ENCODE measurements at places on chromosomes 3 and 15.

GRCh38 chr3:129655291-129655700 lies 48.8 kb upstream of the PLXND1 start:
- no peak for DNase-seq

DNA sequence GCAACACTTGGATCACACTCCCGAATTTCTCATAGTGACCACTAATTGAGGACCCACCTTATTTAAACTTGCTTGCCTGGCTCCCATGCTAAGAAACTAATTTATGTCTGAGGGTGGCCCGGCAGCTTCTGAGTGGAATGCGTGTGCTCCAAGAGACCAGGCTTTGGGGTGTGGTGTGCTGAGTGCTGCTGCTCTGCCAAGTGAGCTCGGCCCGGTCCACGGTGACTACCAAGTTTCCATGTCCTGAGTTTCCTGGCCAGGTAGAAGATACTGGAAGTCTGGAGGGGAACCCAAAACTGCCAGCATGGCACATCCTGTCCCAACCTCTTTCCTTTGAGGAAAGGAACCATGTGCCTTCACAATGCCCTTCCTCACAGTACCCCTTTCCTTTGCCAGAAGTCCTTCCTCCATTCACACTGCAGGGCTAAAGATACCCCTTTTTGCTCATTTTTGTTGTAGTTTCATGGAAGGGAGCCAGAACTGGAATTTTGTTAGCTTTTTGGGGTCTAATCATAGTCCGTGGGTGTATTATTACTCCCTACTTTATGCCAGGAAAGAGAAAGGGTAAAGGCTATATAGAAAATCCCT lies 59.1 kb upstream of the ACAD9 start:
- DNase-seq = no peak

- no peak for DNase-seq
Observed at GRCh38 chr3:6825524-6825923, 35.4 kb upstream of the GRM7 start.

- no peak for DNase-seq
Observed at GRCh38 chr3:86880066-86880465, 110.9 kb downstream of the VGLL3 start.

DNA sequence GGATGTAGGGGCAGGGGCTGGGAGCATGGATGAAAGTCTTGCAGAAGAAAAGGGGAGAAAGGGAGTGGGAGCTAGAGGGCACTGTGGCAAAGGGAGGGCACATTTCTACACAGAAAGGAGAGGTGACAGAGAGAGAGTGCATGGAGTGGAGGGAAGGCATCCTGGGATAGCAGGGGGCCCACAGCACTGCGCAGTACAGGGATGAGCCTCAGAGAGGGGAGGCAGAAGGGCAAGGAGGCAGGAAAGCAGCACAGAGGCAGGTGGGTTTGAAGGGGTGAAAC lies 5.4 kb downstream of the STOML1 start:
- no peak for DNase-seq

GRCh38 chr15:49815526-49815925 lies 194.7 kb downstream of the DTWD1 start:
- DNase-seq = no peak

DNA sequence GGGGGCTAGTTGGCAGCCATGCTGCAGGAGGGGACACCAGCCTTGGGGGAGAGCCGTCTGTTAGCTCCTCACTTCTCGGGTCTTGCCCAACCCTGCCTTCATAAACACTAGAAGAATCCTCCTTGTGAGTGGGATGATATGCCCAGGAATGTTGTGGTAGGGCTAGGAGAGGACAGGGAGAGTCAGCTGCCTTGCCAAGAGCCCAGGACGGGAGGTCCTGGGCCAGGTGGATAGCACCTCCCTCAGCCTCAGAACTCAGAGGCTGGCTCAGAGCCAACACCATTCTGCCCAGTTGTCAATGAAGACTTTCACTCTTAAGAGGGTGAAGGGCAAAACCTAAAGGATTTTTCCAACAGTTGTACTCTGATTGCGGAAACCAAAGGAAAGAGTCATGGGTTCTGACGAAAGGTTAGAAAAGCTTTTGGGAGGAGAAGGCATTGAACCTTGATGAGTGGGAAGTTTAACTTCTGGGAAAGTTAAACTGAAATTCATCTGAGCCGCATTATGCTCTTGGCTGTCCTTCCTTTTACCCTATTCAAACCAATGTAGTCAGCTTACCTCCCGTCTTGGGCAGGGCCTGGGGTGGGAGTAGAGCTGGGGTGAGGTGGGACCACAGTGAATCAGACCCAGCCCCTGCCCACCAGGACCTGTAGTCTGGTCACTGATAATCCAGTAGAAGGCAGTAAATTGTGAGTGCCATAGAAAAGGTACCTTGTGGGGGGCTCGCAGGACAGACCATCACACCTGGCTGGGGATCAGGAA lies 81.9 kb downstream of the FAM43A start:
- no peak for DNase-seq

DNA sequence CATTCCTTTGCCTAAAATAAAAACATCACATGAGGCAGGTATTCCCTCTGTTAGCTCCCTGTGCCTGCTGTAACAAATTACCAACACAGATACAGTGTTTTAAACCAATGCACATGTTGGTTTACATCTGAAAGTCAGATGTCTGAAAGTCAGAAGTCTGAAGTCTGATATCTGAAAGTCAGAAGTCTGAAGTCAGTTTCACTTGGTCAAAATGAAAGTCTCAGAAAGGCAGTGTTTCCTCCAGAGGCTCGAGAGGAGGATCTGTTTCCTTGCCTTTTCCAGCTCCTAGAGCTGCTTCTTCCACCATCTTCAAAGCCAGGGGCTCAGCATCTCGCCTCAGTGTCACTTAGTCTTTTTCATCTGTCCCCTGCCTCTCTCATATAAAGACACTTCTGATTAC lies 22.0 kb downstream of the SST start:
- no peak for DNase-seq

GRCh38 chr3:108150200-108150599 lies 59.4 kb upstream of the CD47 start:
- no peak for DNase-seq

- DNase-seq = no peak
Observed at GRCh38 chr3:144052275-144052674, 80.7 kb downstream of the DIPK2A start.

GRCh38 chr3:11530153-11530721 lies 113.5 kb downstream of the VGLL4 start:
- no peak for DNase-seq

- DNase-seq = no peak
Observed at GRCh38 chr15:101187820-101188636, 63.8 kb downstream of the CHSY1 start.

Data from 8988T (cell line).